ENCODE measurements at places on chromosomes 7 and 10.

GRCh38 chr10:133378251-133379096 lies 588 bp upstream of the PAOX start:
- peak; percentile 78 for DNase-seq

GRCh38 chr7:711093-711921 lies 15.2 kb upstream of the DNAAF5 start:
- no peak for DNase-seq

GRCh38 chr7:24731313-24731712 lies 26.0 kb downstream of the GSDME start:
- DNase-seq, result no peak

DNA sequence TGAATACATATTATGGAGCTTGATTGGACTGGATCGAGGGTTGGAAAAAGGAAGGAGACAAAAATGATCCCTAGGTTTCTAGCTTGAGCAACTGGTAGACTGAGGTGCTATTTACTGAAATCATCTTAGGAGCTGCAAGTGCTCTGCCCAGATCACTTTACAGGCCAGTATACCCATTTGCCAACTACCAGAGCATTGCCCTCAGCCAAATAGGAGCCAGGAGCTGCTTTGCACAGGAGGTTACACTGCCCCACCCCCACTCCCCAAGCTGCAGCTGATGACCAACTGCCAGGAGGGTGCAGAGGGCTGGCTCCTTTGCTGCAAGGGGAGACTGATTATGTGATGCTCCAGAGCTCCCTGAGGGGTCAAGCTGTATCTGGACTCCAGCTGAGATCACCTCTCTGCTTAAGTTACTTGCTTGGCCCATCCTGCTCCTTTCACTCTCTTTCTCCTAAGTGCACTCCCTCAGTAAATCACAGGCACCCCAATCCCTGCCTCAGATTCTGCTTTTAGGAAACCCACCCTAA lies 275.4 kb downstream of the ZEB1 start:
- no peak for DNase-seq

DNA sequence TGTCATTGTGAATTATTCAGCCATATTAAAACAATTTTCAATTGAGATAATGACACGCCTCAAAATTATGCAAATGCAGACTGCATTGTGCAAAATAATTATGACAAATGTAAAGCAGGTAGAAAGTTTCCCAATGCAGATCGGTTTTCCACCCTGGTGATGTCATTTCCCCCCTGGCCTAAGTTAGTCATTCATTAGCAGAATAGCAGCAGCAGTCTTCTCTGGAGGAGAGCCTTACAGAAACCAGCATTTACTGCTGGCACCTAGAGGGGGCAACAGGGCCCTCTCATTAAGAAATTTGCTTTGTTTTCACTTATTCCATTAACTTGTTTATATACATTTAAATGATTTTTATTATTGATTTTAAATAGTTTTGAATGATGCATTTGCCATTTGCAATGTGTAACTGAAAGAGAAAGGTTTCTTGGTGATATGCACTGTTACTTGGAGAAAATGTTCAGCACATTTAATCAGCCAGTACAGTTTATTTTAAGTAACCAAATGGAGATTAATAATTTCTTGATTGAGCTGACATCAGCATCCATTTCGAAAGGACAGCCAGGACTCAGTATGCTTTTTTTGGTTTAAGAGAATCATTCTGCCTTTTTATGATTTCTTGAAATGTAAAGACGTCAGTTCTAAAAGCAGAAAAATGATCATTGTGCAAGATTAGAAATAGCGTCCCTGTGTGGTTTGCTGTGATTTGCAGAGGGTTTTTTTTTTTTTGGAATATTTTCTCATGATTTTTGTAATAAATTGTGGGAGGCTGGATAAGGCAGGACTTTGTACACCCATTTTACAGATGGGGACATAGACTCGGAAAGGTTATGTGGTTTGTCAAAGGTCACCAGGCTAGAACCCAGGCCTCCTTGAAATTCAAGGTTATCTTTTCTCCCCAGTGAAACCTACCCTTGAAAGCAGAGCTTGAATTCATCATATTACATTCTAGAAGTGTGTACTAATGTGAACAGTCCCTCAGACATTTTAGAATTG lies 3.5 kb downstream of the ARID5B start:
- peak; percentile 70 for DNase-seq

DNA sequence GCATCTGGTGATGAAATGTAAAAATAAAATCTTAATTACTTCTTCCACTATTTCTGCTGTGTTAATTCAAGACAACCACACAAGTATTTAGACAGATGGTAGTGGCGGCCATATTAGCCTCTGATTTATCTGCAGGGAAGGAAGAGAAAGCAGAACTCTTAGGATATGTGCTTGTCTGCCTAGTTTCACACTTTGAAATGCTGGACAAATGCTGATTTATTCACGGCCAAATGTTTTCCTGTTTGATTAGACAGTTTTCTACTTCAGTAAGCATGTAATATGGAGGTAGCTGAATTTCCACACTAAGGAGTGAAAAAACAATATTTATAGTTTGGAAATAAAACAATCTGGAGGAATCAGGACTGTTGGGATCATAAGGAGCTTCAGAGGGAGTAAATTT lies 158.1 kb downstream of the AGMO start:
- no peak for DNase-seq

- DNase-seq, result no peak
Measured at GRCh38 chr7:139541600-139542307, 18.3 kb downstream of the CLEC2L start.

DNA sequence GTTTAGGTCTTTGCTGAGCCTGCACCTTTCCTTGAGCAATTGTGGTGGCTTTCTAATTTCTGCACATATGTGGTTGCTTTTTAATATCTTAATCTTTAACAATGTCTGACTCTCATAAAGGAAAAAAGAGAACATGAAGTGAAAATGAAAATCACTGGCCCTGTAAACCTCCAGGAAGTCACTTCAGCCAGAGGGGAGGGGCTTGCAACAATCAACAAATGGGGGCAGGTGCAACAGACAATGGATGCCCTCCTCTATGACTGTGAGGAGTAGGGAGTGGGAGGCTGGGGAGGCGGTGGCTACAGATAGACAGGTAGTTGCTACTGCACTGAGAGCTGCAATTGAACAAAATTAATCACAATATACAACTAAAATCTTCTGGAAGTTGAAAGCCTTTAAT lies 1377.4 kb downstream of the XPNPEP1 start:
- no peak for DNase-seq

GRCh38 chr10:53284615-53285182 lies 512.1 kb upstream of the MBL2 start:
- DNase-seq, result no peak

DNA sequence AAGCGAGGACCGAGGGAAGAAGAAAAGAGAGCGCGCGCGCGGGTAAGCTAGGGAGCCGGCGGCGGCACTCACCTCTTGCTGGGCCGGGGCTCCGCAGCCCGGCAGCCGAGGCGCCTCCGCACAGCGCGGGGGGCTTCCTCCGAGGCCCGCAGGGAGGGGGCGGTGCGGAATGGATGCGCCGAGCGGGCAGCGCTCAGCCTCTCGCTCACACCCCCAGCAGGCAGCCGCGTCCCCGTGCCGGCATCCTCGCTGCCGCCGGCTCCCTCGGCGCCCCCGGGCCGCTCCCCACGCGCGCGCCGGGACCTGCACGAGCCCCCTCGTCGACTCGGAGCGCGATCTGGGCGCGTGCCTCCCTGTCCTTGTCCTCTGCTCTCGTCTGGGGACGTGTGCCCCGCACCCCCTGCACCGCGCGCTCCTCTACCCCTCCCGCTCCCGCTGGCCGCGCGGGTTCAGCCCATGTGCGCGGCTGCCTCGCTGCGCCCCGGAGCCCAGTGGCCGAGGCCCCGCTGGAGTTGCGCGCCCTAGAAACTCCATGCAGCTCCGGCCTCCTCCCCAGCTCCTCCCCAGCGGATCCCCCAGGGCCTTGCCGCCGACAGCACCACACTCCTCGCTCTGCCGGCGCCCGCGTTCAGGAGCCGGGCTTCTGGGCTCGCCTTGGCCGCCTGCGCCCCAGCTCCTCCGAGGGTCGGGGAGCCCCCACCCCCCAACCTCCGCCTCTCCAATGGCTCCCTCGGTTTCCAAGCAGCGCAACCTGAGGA lies 75.3 kb downstream of the CALN1 start:
- no peak for DNase-seq

DNA sequence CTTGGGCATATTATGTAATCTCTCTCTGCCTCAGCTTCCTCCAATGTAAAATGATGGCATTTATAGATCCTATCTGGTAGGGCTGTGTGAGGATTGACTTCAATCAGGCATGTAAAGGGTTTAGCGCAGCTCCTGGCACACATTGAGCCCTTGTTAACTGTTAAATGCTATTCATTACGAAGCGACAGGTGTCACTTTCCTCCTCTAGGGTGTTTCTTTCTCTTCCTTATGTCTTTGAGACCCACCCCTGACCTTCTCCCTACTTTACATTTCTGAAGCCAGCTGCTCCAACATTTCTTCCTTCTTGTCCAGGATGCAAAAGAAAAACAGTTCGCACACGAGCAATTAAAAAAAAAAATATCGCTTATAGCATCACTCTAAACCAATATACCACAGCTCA lies 5.7 kb upstream of the R3HCC1L start:
- no peak for DNase-seq

- no peak for DNase-seq
Measured at GRCh38 chr10:75197906-75198305, 12.7 kb upstream of the VDAC2 start.

DNA sequence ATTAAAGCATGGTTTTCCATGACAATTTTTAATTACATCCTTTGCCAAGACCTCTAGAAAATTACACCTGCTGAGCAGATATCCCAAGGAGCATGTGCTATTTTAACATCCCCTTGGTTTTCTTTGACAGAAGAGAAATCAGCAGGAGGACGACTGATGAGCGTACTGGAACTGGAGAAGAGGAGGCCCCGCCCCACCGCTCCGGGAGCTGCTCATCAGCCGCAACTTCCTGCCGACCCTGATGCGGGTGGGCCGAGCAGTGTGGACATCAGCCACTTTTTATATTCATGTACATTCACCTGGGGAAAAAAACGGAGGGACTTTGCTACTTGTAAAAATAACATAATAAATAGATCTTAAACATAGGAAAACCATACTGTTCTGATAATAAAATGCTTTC lies 54.2 kb downstream of the CDC123 start:
- no peak for DNase-seq

GRCh38 chr10:77881636-77882035 lies 44.9 kb downstream of the DLG5 start:
- DNase-seq, result no peak

DNA sequence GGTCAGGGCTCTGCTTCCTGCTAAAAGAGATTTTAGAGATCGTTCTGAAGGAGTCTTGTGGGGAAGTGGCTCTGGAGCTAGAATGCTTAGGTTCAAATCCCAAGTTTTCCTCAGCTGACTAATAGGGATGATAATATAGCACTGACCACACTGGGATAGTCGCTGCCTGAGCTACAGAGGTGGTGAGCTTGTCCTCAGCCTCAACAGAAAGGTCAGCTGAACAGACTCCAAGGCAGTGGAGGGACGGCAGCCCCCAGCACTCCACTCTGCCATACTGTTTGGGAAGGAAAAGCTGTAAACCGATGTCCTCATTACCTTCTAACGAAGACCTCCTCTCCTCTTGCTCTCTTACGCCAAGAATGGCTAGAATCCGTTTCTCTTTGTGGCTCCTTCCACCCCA lies 36.2 kb downstream of the KAT6B start:
- DNase-seq, result no peak

DNA sequence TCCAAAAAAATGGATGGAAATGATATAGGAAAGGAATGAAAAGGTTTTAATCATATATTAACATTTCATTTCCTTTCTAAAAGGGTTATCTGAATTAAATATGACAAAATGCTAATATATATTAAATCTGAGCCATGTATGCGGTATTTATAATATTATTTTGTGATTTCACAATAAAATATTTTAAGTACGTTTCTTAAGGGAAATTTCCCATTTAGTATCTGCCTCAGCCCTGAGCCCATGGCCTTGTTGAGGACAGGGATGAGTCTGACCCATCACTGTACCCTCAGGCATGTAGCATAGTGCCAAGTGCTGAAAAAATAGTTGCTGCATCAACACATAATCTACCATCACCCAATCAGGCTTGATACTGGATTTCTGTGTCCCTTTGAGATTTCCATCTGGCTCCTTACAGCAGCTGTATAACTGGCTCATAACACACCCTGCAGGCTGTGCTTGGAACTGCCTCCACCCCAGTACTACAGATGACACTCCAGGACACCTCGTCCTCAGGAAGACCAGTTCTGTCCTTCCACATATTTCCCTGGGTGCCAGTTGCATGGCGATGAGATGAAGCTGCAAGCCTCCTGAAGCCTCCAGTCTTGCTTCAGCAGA lies 59.4 kb upstream of the ASAH2 start:
- no peak for DNase-seq

- DNase-seq, result peak; percentile 6
Measured at GRCh38 chr7:81956520-81956919, 186.7 kb upstream of the HGF start.

GRCh38 chr10:86813101-86813500 lies 56.7 kb downstream of the BMPR1A start:
- DNase-seq, result no peak

DNA sequence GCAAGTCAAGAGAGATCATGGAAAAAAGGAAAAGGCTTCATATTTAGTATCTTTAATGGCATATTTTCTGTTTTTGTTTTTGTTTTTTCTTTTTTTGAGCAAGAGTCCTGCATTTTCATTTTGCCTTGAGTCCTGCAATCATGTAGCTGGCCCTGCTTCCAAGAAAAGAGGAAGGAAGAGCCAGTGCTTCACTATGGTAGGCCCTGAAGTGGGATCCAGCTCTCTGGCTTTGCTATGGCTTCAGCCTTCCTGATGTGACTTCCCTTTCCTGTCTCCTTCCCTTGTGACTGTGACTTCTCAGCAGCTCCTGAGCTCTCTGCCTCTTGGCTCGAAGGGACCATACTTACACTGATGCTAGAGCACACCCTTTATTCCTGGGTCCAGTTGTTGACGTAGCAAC lies 512.3 kb downstream of the INHBA start:
- DNase-seq, result no peak

GRCh38 chr7:28483112-28483511 lies 70.8 kb downstream of the CREB5 start:
- DNase-seq, result no peak

DNA sequence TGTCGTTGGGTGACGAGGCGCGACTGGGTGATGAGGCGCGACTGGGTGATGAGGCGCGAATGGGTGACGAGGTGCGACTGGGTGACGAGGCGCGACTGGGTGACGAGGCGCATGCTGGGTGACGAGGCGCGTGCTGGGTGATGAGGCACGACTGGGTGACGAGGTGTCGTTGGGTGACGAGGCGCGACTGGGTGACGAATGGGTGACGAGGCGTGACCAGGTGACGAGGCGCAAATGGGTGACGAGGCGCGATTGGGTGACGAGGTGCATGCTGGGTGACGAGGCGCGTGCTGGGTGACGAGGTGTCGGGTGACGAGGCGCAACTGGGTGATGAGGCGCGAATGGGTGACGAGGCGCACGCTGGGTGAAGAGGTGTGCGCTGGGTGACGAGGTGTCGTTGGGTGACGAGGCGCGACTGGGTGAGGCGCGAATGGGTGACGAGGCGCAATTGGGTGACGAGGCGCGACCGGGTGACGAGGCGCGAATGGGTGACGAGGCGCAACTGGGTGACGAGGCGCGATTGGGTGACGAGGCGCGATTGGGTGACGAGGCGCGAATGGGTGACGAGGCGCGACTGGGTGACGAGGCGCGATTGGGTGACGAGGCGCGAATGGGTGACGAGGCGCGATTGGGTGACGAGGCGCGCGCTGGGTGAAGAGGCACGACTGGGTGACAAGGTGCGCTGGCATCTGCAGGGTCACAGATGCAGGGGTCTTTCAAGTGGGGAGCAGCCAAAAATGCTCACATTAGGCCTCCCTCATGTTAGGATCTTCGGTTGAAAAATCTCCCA lies 7.9 kb upstream of the NOM1 start:
- DNase-seq, result no peak

GRCh38 chr10:114208351-114208750 lies 29.2 kb downstream of the TDRD1 start:
- DNase-seq, result no peak
